ENCODE measurements at places on chromosomes 16 and 17. TPM values are rescaled to one million over a fixed set of nuclear protein-coding genes. Genes with fewer than 3 reads are reported as not detected.

- no peak for DNase-seq
- no peak overlapping the region for H3K4me3 ChIP-seq
- H3K27ac ChIP-seq: no peak overlapping the region
- H3K27me3 ChIP-seq: no peaks in the 10 kb centered on the region
Observed at GRCh38 chr17:2995886-2996809, 67.3 kb downstream of the OR1D5 start.

DNA sequence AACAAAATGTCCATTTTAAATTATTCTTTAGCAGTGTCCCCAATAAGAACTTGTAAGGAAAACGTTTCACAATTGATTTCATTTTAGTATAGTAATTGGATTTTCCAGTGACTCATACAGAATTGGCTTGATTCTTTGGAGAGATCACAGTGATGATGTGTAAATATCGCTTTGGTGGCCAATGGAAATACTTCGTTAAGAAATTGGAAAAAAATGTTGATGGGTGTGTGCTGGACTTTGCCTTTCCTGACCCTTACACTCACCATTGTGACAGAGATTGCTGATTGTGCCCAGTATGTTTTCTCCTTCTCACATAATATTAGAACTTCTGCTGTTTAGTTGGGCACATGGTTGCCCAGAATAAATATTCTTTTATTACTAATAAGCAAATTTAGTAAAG, 7.4 kb upstream of the EFCAB13 start:
- peaks cover 33% of the 10 kb centered on the region for H3K4me1 ChIP-seq
- no peak for DNase-seq
- H3K27me3 ChIP-seq: no peaks in the 10 kb centered on the region
- no peak overlapping the region for H3K4me3 ChIP-seq

TRIM72 gene
- not detected for total RNA-seq

- H3K36me3 ChIP-seq: no peaks in the 10 kb centered on the region
- H3K4me1 ChIP-seq: no peaks in the 10 kb centered on the region
- H3K27ac ChIP-seq: no peak overlapping the region
- H3K27me3 ChIP-seq: 0 out of 2 replicates have a peak, but pooled peaks cover 4% of the 10 kb centered on the region
- no peak for DNase-seq
- H3K4me3 ChIP-seq: no peak overlapping the region
Observed at GRCh38 chr17:51860954-51861561, 297.5 kb downstream of the CA10 start.

GRCh38 chr17:43367737-43368242, 31.0 kb upstream of the ARL4D start:
- H3K4me1 ChIP-seq: peaks cover 42% of the 10 kb centered on the region
- H3K27ac ChIP-seq: peak overlapping the region; percentile 100
- peak overlapping the region; percentile 61 for H3K4me3 ChIP-seq

DNA sequence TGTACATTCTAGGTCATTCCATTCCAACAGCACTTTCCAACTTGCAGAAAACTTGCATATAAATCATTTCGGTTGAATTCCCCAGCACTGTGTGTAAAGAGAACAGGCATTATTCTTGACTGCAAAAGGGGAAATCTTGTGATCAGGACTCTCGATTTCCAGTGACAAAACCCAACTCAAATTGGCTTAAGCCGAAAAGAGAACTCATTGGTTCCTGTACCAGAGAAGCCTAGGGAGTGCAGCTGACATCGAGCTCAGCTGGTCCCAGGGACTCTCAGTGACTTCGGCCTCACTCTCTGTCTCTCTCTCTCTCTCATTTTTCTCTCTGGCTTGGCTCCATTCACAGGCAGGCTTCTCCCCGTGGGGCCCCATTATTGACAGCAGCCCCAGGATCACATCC, 30.7 kb downstream of the CD300LF start:
- H3K4me1 ChIP-seq: no peaks in the 10 kb centered on the region
- no peaks in the 10 kb centered on the region for H3K36me3 ChIP-seq
- no peak overlapping the region for H3K4me3 ChIP-seq

Measured in PC-9 (cell line).